Gastroesophageal sphincter (tissue), 4 donors: ENCODE measurements at places on chromosomes 16 and 17. TPM values are rescaled to one million over a fixed set of nuclear protein-coding genes. Genes with fewer than 3 reads are reported as not detected.

DNA sequence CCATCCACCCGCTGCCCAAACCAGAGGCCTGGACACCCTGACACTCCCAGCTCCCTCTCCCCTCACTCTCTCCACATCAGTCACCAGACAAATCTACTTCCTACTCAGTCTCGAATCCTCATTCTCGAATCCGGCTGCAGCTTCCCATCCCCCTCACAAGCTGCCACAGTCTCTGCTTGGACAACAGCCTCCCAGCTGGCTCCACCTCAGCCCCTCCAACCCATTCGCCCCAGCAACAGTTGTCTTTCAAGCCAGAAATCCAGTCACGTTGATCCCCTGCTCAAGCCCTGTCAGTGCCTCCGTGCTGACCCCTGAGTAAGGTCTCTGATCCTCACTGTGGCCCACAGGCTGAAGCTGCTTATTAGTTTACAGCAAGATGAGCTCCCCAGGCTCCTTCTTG lies 44.2 kb upstream of the MTSS2 start:
- no peak for ATAC-seq

- peak; percentile 41 for ATAC-seq
Measured at GRCh38 chr17:58513965-58514769, at the start of gene MTMR4. Gene MTMR4 (minus strand): TSS chr17:58514638. CDS start chr17:58514407, 231 bp downstream.

CD300LG gene
- total RNA-seq = 4.2 TPM

CCP110 gene
- total RNA-seq = 18.8 TPM

GRCh38 chr16:200388-200787 lies 20.1 kb downstream of the HBQ1 start:
- no peak for ATAC-seq

- ATAC-seq = no peak
Measured at GRCh38 chr17:62644487-62645173, 17.2 kb downstream of the MRC2 start.

FA2H gene
- total RNA-seq = 2.2 TPM

DNA sequence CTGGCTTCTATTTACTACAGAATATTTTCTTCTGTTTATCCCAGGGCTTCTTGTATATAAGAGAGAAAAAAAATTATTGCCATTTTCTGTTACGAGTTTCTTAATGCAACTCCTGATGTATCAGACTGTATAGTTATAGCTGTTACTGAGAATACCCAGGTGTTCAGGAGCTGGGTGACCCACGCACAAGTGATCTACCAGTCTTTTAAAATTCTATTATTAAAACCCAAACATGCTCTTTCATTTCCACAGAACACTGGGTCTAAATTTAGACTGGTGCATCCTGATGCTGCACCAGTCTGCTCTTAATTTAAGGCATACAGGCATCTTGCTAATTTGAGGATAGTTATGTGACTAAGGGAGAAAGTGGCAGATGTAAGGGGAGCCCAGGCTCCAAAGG lies 31.2 kb upstream of the NLRP1 start:
- ATAC-seq = no peak

CACNG5 gene
- not detected for total RNA-seq

SLC52A1 gene
- not detected for total RNA-seq

GRCh38 chr17:48993305-48993704 lies 3.9 kb upstream of the IGF2BP1 start:
- no peak for ATAC-seq

PYDC1 gene
- total RNA-seq = not detected

DNA sequence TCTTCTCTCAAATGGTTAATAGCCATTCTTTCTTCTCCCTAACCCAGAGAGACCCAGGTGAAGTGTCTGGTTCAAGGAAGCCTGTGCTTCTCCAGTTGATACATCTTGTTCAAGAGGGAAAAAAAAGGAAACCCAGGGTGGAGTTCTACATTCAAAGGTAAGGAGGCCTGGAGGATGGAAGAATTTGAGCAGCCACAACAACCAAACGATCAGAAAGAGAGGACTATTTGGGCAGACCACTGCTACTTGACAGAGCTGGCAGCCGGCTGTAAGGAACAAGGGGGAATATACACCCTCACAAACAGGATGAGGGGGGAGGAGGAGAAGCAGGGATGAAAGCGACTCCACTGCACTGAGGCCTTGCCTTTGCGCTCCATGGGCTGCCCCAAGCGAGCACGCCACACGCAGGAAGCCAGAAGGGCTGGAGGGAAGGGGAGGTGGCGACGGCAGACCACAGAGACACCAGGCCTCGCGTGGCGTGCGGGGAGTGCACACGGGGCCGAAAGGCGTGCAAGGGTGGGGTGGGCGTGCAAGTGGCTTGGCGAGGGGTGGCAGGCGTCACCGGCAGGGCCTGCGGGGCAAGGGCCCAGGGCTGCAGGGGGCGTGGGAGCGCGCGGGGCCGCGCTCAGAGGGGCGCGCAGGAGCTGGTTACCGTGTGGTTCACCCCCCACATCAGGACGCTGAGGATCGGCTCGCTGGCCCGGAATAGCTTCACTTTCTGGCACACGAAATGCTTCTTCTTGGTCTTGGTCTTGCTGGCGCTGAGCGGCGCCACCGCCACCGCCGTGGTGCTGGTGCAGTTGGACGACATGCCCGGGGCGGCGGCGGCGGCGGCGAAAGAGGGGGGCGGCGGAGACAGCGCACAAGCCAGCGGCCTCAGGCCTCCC lies 499 bp downstream of the PIP4K2B start:
- ATAC-seq = peak; percentile 26

DNA sequence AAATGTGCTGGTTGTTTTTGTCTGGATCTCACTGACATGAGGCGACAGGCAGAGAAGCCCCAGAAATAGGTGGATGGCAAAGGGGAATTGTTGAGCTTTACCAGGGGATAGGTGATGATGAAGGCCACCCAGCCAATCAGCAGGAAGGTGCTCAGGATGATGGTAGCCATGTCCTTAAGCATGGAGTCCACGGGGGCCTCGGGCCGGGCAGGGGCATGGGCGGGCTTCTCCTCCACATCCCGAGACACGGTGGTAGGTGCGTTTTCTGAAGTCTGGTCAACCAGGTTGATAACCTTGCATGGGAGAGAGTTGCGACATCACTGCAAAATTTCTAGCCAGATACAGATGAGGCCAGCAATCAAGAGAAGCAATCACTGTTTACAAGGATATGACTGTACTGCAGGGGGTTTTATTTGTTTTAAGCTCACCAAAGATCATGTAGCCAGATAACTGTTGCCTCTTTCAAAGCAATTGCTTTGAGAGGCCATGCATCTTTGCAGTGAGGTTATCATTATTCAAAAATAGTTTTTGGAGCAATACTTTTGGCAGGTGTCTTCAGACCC lies 37.3 kb upstream of the ICAM2 start:
- ATAC-seq = no peak

SCNN1B gene
- total RNA-seq = 4.7 TPM

- ATAC-seq = no peak
Measured at GRCh38 chr16:18060351-18060750, 276.2 kb downstream of the NPIPA8 start.

- no peak for ATAC-seq
Measured at GRCh38 chr17:57782062-57782490, 37.0 kb upstream of the CCDC182 start.

MPO gene
- not detected for total RNA-seq

VPS9D1 gene
- 7.2 TPM for total RNA-seq

- peak; percentile 35 for ATAC-seq
Measured at GRCh38 chr17:6551869-6552531, 4.4 kb downstream of the PITPNM3 start.

GRCh38 chr16:1612320-1613111 lies at the start of gene CRAMP1:
Gene CRAMP1 (plus strand): TSS chr16:1612360. CDS start chr16:1614640, 2,280 bp downstream.
- no peak for ATAC-seq

NPW gene
- not detected for total RNA-seq

DNA sequence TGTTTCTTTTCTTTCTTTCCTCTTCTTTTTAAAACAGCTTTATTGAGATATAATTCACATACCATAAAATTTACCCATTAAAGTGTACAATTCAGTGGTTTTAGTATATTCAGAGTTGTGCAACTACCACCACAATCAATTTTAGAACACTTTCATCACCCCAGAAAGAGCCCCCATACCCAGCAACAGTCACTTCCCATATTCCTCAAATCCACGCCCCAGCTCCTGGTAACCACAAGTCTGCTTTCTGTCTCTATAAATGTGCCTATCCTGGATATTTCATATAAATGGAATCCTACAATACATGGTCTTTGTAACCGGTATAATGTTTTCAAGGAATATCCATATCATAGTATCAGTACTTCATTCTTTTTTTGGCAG lies 19.4 kb downstream of the RARA start:
- ATAC-seq = no peak

TBC1D3I gene
- not detected for total RNA-seq

GRCh38 chr16:50494501-50495491 lies 53.4 kb upstream of the NKD1 start:
- no peak for ATAC-seq

DNA sequence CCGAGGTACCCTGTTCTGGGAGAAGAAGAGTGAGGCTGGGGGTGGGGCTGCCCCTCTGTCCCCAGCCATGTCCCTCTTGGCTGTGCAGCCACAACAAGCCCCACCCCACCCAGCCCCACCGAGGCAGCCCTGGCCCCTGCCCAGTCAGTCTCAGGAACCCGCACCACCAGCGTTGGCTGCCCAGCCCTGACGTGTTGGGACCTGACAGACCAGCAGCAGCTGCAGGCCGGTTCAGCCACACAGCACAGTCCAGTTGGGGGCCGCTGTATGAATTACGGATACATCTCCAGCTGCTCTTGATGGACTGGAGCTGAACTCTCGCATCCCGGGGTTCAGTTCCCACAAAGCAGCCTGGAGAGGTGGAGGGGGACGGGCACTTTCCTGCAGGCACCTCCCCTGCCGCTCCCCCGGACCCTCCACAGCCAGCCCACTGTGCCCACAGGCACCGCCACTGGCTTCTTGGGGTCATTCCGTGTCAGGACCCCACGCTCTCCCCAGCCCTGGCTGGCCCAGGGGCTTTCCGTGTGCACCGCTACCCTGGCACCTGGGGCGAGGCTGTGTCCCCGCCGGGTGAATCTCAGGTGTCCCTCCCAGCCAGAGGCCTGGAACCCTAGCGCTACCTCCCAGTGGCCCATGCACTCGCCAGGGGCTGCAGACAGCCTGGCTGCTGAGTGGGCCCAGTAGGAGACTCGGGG lies 7.1 kb downstream of the CDH15 start:
- no peak for ATAC-seq

RAB37 gene
- 2.5 TPM for total RNA-seq

CDRT15L2 gene
- not detected for total RNA-seq

- ATAC-seq = no peak
Measured at GRCh38 chr17:63939401-63939800, 7.3 kb upstream of the CD79B start.

DNA sequence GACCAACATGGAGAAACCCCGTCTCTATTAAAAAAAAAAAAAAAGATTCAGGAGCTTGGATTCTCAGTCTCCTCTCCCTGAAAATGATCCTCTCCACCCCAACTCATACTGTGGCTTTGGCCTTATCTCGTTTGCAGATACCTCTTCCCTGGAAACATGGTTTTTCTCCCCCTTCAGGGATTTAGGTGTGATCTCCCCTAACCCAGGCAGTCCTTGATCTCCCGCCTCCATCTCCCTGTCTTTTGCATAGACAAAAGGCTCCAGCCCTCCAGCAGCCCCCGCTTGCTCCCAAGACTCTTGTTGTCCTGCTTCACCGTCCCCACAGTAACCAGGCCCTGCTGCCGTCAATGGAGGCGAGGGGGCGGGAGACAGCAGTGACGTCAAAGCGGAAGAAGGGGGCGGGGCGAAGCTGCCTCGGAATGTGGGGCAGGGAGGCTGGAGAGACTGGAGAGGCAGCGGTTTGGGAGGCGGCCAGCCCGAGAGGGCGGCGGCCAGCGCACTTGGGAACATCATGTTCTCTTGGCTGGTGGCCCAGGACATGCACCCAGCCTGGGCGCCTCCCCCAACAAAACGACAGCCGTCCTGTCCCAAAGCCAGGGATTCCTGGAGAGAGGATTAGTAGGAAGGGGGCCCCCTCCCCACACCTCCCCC lies 1.9 kb upstream of the PER1 start:
- ATAC-seq = peak; percentile 61

DNA sequence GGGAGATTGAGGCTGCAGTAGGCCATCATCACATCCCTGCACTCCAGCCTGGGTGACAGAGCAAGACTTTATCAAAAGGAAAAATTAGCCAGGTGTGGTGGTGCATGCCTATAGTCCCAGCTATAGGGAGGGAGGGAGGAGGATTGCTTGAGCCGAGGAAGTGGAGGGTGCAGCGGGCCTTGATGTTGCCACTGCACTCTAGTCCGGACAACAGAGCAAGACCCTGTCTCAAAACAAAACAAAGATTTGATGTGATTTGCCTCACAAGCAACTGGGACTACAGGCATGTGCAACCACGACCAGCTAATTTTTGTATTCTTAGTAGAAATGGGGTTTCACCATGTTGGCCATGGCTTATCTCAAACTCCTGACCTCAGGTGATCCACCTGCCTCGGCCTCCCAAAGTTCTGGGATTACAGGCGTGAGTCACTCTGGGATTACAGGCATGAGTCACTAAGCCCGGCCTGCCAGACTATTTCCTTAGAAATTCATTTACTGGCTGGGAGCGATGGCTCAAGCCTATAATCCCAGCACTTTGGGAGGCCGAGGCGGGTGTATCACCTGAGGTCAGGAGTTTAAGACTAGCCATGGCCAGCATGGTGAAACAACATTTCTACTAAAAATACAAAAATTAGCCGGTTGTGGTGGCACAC lies 11.5 kb downstream of the UBE2G1 start:
- ATAC-seq = no peak

GRCh38 chr17:20996724-20997615 lies 45.8 kb downstream of the USP22 start:
- ATAC-seq = no peak

SPAG5 gene
- 3.4 TPM for total RNA-seq

DNA sequence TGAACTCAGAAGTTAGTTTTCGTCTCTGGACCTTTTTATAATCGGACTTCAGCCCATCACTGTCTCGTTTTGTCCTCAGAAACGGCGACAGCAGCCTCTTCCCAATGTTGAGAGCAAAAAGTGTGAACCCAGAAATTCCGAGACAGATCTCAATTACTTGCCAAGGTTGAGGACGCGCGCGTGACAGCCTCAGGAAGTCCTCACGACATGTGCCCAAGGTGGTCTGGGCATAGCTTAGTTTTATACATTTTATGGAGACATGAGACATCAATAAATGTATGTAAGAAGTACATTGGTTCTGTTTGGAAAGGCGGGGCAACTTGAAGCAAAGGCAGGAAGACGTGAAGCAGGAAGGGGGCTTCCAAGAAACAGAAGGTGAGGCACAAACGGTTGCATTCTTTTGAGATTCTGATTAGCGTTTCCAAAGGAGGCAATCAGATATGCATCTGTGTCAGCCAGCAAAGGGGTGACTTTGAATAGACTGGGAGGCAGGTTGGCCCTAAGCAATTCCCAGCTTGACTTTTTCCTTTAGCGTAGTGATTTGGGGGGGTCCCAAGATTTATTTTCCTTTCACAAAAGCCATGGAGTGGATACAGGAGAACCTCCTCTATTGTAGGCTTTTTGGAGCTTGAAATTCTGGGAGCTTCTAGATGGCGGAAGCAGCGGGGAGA lies 583 bp upstream of the ZNF747 start:
- ATAC-seq = peak; percentile 4

ZNF213 gene
- total RNA-seq = 15.7 TPM

- no peak for ATAC-seq
Measured at GRCh38 chr16:66322174-66322573, 44.3 kb upstream of the CDH5 start.

- no peak for ATAC-seq
Measured at GRCh38 chr17:76820561-76820960, 47.6 kb upstream of the MGAT5B start.

TP53TG3 gene
- not detected for total RNA-seq
